ENCODE measurements at places on chromosomes 7 and 10. TPM values are rescaled to one million over a fixed set of nuclear protein-coding genes. Genes with fewer than 3 reads are reported as not detected.

SLC26A5 gene
- 0.35 TPM for total RNA-seq

- no peak for DNase-seq
Observed at GRCh38 chr10:29472301-29473086, 162.3 kb downstream of the SVIL start.

AP5Z1 gene
- 31.0 TPM for total RNA-seq

- DNase-seq: no peak
Observed at GRCh38 chr7:45919993-45920459, 1.0 kb downstream of the IGFBP3 start.

DNA sequence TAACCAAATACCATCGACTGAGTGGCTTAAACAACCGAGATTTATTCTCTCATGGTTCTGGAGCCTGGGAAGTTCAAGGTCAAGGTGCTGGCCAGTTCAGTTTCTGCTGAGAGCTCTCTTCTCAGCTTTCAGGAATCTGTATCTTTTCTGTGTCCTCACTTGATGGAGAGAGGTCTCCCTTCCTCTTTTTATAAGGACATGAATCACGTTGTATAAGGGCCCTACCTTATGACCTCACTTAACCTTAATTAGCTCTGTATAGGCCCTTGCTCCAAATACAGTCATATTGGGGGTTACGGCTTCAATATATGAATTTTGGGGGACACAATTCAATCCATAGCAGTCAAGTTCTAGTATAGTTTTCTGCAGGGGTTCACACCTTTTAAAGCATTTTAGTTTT is 135.2 kb upstream of the ADO start:
- no peak for DNase-seq

MMRN2 gene
- 1.3 TPM for total RNA-seq

- DNase-seq: no peak
Observed at GRCh38 chr10:102196893-102197292, 29.2 kb upstream of the ELOVL3 start.

DNA sequence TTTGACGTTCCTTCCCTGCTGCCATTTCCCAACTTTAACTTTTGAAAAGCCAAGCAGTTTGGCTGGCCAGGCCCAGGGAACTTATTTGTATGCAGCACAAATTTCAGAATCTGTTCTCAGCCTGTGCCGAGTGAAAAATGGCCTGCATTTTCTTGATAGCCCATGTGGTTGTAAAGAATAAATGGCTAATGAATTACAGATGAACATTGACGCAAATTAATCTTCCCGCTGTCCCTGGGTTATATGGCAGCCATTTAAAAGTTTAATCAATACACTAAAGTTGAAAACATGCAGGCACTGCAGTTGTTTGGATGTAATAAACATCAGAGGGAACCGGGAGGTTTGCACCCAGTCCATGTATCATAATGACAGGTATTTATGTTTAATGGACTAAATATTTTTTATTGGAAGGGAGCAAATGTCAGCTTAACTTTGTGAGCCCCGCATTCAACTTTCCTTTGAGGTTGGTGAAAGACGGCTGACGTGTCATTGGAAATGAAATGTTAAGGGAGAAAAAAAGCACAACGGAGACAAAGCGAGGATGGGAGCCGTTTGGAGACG is 1092.4 kb downstream of the LRMDA start:
- no peak for DNase-seq
